Activated CD4-positive, CD25-positive, alpha-beta regulatory T cell treated with anti-CD3 and anti-CD28 coated beads, Interleukin-2, amount 50 U/mL, for 16 hours (primary cell): ENCODE measurements at places on chromosomes 6 and 20.

DNA sequence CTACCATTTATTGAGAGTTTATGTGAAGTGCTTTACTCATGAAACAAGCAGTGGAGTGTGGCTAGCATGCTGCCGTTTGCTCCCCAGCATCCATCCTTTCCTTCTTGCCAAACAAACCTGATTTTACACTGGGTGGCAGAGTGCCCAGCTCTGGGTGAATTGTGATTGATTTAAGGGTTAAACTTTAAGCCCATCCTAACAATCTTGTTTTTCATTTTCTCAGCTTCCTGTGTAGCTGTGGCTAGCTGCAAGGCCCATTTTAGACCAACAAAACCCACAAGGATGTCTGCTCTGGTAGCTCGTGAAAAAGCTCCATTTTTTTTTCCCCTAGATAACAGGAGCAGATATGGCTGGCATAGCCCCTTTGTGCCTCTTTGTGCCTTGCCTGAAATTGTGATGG is 77.7 kb upstream of the KCNG1 start:
- no peak for DNase-seq

GRCh38 chr6:150123645-150124044 is 19.2 kb upstream of the PPP1R14C start:
- DNase-seq = no peak

GRCh38 chr6:166903027-166903426 is 53.3 kb downstream of the RNASET2 start:
- DNase-seq = no peak

DNA sequence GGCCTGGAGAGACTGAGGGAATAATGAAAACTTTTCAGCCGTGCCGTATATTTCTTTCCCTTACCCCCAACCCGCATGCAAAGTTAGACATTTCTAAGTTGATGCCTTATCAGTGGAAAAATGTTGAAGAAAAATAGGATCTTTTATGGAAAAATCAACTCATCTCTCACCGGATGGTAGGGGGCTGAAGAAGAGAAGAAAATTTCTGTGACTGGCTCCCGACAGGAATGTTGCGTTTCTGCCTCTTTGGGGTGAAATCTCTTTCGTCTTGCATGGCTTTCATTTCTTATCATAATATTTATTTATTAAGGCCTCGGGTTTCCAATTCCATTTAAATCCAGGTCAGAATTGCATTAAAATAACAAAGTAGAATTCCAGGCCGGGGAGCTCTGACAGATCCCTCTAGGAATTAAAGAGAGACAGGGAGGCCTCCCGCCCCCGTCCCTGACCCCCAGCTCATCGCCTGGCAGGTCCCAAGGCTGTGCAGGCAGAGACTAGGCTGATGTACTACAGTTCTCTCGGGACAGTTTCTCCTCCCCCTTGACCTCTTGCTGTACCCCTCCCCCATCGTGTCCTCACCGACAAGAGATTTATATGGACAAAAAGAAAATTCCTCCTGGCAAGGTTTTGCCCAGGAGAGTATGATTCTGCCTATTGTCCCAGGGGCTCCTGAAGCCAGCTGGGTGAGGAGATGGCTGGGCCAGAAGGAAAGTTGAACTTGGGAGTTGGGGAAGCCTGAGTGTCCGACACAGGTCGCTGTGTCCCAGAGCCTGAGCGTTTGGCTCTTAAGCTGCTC is 1.3 kb downstream of the SCUBE3 start:
- DNase-seq = no peak

DNA sequence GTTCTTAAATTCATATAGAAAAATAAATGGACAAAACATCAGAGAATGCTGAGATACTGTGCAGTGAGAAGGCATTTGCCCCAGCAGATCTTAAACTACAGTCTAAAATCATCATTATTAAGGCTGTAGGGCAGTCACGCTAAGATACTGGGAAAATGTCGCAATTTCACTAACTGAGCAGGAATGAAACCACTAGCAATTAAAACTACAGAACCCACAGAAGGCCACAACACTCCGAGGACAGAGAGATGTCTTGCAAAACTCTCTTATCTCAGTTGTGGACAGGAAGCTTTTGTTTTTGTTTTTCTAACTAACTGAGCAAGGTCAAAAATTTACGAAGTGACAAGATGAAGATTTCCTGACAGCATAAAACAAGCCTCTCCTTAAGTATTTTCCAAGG is 18.2 kb downstream of the GNAS-AS1 start:
- DNase-seq = no peak

DNA sequence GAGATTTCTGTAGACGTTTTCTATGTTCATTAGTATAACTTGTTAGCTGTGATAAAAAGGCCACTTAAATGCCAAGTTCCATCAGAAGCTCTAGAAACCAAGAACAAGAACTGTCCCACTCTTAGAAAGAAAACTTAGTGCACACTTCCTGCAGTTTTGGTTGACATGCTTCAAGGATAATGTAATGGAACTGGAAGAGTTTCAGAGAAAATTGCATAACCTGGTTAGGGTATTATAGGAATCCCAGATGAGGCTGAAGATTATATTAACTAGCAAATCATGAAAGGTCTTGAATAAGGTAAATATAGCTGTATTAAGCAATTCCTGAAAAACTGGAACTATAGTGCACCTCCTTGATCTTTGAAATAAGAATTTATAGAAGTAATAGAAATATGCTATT is 1.8 kb upstream of the PHACTR2 start:
- no peak for DNase-seq

DNA sequence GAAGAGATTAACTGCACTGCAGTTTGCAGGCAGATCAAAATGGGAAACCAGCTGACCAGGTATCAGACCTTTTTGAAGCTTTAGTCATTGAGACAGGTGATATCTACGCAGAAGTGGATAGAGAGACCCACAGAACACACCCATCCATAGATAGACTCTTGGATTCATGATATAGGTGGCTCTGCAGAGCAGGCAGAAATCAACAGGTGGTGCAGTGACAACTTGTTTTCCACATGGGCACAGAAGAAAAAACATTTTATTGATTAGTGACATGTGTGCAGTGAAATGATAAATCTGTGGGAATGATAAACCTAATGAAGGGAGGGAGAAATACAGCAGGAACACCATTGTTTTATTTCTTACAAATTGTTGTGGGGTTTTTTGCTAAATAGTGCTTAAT is 45.2 kb downstream of the NUDT3 start:
- DNase-seq = no peak

DNA sequence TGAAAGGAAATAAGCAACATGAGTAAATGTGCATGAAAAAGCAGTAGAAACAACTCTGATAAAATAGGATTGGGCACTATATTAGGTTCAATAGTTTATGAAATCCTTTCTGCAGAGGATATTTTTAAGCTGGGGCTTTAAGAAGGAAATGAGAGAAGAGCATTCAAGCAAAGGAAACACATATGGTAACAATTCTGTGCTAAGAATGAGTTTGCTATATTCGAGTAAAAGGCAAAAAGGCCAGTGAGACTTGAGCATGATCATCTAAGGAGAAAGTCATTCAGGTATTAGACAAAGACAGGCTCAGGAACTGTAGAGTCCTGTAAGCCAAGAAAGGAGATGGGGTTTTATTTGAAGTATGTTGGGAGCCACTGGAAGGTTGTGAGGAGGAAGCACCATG is 387.1 kb upstream of the FLRT3 start:
- no peak for DNase-seq

- no peak for DNase-seq
Measured at GRCh38 chr6:155155787-155156447, 107.9 kb upstream of the CLDN20 start.
